CD8-positive, alpha-beta memory T cell (primary cell): ENCODE measurements at places on chromosomes 3 and 15.

- no peak for DNase-seq
These were observed 111.2 kb downstream of the SST start for GRCh38 chr3:187558990-187559389.

DNA sequence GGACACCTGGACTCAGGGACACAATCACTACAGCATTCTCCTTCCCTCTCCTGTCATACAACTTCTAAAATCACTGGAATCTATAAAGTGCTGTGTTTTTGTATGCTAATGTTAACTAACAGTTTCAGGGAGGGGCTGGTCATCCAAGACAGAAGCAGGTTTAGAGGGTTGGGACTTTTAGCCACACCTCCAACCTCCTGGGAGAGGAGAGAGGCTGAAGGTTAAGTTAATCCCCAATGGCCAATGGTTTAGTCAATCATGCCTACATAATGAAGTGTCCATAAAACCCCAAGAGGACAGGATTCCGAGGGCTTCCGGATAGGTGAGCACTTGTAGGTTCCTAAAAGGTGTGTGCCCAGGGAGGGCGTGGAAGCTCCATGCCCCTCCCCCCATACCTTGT lies 219.3 kb upstream of the CTNNB1 start:
- DNase-seq = no peak

DNA sequence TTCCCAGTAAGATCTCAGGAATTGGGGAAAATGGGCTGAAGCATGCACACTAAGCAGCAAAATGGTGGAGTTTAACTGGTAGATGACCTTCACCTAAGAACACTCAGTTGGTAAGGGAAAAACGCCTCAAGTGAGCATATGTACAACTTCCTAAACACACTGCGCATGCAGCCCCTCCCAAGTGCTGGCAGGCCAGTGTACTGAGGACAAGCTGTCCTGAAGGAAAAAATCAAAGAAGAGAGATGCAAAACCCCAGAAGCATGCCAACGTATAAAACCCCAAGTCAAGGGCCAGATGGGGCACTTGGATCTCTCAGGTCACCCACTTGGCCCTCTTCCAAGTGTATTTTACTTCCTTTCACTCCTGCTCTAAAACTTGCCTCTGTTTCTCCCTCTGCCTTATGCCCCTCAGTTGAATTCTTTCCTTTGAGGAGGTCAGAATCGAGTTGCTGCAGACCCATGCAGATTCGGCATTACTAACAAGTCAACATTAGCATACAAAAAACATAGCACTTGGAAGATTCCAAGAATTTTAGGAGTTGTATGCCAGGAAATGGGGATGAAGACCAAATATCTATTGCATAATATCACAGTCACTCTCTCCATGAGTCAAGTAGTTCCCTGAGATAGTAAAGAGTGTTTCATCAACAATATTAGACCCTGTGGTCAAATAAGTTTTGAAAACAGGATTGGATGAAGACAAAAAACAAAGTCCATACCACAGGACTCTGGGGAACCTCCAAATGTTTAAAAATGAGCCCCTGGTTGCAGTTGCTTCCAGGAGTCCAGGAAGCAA lies 10.8 kb upstream of the FYCO1 start:
- no peak for DNase-seq

DNA sequence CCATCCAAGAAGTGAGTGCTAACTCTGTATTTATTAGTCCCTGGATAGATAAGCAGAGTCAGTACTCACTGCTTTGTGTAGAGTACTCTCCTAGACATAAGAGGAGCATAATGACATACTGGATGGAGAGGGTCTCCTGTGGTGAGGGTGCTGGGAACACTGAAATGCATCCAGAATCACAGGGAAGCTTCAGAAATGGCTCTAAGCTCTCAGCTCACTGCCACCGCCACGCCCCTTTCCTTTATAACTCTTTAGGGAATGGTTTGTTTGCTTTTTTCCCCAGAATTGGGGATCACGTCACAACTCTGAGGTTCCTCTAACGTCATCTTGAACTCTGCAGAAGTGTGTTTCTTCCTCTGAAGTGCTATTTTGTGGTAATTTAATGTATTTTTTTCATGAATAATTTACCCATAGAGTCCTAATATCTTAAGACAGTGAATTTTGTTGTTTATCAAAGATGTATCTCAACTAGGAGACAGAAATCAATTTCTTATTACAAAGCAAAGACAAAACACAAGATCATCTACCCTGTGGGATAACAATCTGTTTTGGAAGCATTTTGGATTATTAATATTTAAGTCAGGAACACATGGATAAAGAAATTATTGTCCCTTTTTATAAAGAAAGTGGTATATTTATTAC lies 154.6 kb downstream of the PTPRG start:
- no peak for DNase-seq
